ENCODE measurements at places on chromosomes 6 and 20.

- DNase-seq, result no peak
These were observed 60.1 kb downstream of the SEL1L2 start for GRCh38 chr20:13930281-13930680.

DNA sequence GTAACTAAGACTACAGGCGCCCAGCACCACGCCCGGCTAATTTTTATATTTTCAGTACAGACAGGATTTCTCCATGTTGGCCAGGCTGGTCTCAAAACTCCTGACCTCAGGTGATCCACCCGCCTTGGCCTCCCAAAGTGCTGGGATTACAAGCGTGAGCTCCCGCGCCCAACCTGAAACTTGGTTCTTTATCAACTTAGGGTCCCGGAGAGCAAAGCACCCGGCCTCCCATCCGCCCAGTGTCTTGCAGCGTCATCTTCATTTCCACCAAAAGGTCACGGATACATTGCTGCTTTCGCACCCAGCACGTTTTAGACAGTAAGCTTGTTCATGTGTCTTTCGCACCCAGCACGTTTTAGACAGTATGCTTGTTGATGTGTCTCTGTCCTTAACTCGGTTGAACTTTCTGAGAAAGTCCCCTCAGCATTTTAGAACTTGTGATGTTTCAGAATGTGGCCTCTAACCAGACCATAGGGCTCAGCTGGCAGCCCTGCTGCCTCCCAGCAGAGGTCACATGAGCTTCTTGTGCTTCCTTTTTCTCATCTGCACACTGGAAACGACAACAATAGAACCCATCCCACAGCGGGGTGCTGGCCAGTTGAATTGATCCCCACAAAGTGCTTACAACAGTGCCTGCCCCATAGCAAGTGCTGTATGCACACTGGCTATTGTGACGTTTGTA, 48.8 kb downstream of the PRR18 start:
- DNase-seq, result no peak

DNA sequence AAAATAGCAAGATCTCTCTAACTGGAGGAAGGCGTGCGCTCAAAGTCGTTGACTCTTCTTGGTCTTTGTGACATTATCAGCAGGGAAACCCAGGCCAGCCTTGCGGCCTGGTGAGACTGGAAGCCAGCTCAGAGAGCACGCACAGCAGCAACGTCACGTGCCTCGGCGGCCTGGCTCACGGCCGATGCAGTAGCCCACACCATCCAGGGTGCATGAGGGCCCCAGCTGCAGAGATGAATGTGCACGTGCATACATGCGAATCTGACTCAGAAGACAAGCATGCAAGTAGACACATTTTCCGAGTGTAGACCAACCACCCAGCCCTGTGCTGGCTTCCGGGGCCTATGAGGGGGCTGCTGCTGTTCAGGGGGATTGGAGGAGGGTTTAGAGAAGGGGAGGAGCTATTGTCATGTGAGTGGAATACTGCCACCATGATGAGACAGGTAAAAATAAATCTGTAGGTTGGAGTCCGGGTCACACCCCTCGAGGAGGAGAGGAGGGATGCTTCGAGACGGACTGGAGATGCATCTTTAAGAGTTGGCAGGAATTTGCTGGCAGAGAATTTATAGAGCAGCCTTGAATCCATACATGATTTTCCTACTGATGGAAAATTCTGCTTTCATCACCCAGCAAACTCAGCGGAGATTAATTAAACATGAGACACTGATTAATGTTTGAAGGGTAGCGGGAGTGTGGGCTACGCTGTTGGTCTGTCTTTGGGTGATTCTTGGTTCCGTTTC, 388.2 kb downstream of the CDH4 start:
- no peak for DNase-seq

DNA sequence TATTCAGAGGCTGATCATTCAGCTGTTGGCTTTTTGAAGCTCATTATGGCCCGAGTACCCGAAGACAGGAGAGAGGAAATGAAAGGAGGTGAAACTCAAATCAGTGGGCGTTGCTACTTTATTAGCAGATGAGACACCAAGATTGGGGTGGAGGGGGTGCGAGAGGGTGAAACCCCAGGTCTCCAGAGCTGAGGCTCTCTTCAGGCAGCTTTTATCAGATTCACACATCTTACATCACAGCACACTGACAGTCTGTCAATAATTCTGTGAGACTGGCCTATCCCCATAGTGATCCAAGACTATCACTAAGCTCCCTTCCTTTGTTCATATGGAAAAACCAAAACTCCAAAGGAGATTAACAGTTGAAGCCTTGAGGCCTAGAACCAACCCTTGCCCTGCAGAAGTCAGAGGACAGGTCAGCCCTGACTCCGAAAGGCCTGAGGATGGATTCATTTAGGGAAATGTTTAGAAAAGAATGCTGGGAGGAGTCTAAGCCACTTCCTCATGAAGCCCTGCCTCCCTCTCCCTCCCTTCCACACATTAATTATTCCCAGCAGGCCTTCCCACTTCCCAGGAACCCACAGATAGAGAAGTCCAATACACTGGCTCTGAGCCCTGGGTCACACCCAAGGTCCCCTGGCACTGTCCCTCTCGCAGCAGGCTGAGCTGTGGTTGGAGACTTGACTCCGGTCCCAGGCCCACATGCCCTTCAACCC, 23.2 kb downstream of the TRERF1 start:
- DNase-seq, result no peak

GRCh38 chr6:153947808-153948447, 91.1 kb upstream of the OPRM1 start:
- DNase-seq, result no peak

DNA sequence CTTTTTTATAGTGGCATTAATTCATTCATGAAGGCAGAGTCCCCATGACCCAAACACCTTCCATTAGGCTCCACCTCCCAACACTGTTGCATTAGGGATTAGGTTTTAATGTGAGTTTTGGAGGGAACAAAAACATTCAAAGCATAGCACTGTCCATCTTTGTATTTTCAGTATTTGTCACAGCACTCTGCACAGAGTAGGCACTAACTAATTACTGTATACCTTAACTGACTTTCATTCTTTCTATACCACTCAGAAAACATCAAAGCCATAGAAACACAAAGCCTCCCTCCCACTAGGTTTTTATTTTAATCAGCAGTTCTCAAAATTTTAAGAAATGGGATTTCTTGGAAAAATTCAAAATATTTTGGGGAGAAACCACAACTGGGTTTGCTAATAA, 21.8 kb upstream of the AHI1 start:
- DNase-seq, result no peak

- DNase-seq, result no peak
These were observed 23.4 kb upstream of the INSM1 start for GRCh38 chr20:20344476-20344875.

- no peak for DNase-seq
These were observed 539.3 kb upstream of the ID4 start for GRCh38 chr6:19297880-19298279.

DNA sequence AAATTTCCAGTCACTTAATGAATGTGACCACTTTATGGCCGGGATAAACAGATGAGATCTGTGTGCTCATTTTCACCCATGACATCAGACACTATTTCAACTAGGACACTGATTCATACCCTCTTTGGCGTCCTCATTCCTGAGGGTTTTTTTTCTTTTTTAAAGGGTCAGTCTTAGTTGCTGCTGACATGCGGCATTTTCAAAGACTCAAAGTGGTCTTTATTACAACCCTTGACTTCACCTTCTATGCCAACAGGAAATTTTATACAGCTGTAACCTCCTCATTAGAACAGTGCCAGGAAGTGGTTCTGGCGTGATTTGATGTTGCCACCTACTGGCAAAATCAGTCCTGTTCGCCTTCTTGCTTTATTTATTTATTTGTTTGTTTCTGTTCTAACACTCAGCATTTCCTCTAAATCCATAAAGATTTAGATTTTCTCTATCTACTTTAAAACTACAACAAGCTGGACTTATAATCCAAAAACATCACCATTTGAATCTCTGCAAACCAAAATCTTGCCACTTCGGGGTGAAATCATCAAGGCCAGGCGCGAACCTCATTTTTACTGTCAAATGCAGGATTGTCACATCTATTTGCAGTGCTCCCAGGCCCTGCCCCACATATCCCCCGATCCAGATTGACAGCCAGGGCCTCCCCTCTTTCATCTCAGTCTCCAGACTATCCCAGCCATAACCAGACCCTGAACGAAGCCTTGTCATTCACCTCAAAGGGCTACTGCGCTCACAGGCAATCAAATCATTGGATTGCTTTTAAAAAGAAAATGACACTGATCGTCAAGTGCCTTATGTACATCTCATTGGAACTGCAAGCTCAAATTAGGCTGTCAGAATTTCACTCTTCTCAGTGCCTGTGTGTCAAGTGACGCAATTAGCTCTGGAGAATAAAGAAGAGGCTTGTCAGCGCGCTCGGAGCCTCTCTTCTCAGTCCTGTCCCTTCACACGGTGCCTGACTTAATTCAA, 77.5 kb downstream of the C6orf118 start:
- DNase-seq, result no peak

DNA sequence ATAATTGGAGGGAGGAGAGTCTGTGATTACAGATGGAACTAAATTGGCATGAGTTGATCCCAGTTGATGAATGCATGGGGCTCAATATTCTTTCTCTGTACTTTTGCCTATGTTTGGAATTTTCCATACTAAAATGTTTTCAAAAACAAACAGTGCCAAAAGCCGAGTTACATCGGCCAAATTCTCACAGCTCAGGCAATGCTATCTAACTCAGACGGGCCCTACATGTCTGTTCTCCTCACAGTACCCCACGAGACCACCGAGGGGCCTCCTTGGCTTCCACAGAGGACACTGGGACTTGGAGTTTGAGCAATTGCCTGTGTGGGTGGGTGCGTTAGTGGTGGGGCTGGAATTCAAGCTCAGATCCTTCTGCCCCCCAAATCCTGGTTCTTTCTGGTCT, 413.2 kb downstream of the CDH26 start:
- DNase-seq, result no peak

DNA sequence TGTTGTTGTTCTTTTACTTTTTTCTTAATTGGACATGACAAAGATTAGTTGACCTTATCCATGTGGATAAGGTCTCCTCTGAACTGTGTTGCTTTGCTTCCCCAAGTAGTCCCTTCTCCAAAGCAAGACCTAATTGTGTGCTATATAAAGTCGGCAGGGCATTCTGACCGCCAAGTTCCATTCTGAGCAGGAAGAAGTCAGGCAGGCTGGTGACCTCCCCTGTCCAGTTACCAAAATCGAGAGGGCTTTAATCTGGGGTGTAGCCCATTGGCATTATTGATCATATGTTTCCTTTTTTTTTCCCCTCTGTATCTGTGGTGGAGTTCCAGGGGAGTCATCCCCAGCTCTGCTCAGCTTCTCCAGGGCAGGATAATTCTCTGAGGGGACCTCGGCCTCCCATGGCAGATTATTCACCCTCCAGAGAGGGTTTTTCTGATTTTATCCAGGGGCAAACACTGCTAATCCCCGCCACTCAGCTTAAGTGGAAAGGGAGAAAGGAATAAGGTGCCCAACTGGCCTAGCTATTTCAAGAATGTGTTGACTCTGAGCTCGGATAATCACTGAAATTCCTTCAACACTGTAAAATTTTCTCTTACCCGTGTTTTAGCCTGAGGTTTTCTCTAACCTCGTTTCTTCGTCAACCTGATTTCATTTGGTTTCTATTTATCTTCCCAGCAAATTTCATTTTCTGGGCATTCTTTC, 71.8 kb upstream of the L3MBTL3 start:
- DNase-seq, result no peak

GRCh38 chr6:54194067-54194466, 82.8 kb downstream of the MLIP start:
- no peak for DNase-seq

DNA sequence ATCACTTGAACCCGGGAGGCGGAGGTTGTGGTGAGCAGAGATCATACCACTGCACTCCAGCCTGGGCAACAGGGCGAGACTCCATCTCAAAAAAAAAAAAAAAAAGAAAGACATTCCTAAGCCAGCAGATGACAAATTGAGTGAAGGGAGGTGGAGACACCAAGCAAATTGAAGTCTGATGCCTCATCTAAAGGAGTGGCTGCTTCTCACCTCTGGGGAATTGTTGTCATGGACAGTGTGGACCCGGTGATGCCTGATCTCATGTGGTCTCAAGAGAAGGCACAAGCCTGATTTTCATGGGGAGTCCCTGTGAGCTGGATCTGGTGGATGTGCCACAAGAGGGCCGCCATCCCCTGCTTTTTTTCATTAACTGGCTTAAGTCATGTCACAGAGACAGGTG, 272.0 kb downstream of the ZNF217 start:
- DNase-seq, result no peak

DNA sequence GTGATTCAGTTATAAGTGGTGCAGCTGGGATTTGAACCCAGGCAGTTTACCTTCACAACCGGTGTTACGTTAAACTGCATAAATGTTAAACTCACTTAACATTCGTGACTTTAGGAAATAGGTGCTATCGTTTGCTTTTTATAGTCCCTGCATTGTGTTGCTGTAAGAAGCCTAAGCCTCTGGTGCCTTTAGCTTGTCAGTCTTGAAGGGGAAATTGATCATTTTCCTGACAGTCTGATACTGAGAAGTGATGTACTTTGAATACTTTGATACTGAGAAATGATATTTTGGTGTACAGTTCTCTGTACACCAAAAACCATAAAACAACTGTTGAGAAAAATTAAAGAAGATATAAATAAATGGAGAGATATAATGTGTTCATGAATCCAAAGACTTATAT, 52.5 kb upstream of the NEDD9 start:
- DNase-seq, result no peak

DNA sequence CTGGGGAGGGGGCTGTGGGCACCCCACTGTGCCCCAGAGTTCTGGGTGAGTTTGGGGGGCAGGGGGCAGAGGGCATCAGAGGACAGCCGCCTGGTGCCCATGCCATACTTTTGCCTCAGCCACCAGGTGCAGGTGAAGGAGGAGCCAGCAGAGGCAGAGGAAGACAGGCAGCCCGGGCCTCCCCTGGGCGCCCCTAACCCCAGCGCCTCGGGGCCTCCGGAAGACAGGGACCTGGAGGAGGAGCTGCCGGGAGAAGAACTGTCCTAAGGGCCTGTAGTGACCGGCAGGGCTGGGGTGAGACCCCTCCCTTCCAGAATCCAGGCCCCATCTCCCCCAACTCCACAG, 39.6 kb upstream of the MDFI start:
- no peak for DNase-seq

DNA sequence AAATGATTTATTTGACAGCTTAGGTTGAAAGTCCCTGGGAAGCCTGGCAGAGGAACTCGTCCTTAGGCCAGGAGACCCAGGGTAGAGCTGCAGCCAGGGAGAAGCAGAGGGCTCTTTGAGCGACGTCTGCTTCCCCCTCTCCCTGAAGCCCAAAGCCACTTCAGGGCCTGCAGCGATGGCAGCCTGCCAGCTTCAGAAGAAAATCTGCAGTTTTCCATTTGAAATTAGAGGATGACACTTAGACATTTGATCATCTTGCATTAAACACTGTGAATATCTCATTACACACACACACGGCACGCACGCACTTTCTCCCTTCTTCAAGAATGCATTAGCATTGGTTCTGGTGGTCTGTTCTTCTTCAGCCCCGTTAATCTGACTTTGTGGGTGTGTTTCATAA, 96.5 kb downstream of the PLEKHG1 start:
- DNase-seq, result no peak

Measured in stimulated activated CD4-positive, alpha-beta T cell treated with anti-CD3 and anti-CD28 coated beads, Interleukin-1b, Interleukin-23, amount 100 ng/mL, for 1 hour (primary cell).